ENCODE measurements at places on chromosomes 4 and X.

DNA sequence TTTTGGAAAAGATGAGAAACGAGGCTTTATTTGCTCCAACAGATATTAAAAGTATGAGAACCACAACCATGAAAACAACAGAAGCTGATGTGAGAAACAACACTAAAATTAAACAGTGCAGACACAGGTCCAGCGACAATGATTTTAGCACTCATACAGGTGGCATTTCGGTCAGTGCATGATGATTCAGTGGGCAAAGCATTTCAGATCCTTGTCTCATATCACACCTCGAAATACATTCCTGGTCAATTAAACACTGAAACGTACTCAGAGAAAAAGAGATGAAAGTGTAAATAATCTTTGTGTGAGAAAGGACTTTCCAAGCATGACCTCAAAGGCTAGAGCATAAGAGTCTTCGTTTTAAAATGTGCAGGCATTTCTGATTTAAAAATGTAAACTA is 85.2 kb downstream of the ACOX3 start:
- DNase-seq = no peak

- peak; percentile 43 for DNase-seq
These were observed 90.2 kb downstream of the ARHGAP10 start for GRCh38 chr4:147822128-147822527.

GRCh38 chr4:168134651-168135050 is 42.3 kb downstream of the ANXA10 start:
- no peak for DNase-seq

- no peak for DNase-seq
These were observed 4.4 kb upstream of the HTATSF1 start for GRCh38 chrX:136493011-136493410.

GRCh38 chr4:136112116-136112515 is 1420.2 kb downstream of the PCDH18 start:
- no peak for DNase-seq

DNA sequence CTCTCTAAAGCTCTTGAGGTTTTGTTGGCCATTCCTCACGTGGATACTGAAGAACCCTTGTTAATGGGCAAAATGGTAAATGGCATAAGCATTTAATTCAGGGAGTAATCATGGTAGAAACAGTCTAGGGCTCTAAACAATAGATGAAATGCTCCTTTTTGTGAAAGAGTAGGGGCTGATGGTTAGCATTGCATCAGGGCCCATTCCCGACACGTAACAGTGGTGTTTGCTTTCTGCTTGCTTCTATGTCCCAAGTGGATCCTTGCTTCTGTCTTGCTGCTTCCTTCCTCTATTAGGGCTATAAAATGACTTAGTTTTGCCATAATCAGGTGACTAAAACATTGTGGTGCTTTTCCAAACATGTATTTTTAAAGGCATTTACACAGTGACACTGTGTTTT is 230.9 kb upstream of the AFF2 start:
- DNase-seq = no peak

GRCh38 chrX:614136-614535 is 16.5 kb upstream of the SHOX start:
- DNase-seq = no peak

- DNase-seq = no peak
These were observed 48.5 kb downstream of the GALNT7 start for GRCh38 chr4:173217075-173217474.

DNA sequence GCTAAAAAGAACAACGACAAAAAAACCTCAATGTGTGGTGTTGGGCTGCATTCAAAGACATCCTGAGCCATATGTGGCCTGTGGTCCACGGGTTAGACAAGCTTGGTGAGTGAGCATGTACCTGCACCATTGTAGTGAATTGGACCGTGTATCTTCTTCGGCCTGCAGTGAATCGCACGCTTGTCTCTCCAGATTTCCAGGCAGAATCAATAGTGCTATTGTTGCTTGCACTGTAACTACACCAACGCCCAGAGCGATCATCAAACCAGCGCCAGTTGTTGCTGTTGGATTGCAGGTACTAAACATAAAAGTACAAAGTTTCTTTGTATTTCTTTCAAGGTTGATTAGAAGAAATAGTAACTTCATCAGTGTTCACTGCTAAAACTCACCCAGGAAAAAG is 101.6 kb downstream of the HUWE1 start:
- DNase-seq = no peak

DNA sequence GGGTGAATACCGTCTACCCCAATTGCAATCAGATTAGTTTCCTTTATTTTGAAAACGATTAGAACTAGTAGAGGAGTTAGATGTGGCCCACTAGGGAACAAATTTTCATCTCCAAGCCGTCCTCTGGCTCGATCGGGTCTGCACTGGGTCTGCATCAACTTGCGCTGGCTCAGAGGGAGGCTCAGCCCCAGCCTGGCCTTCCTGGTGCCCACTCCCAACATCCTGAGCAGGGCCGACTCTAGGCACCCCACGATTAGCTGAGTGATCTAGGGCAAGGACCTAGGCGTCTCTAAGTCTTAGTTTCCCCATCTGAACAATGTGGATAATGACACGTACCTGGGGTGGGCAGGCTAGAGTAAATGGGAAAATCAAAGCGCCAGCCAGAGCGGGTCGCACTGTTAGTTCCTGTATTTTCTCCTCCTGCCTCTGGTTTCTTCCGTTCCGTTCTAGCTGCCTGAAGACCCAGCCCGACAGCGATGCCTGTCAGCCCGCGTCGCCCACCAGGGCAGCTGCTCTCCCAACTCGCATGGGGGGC is 7.7 kb upstream of the HAND2 start:
- DNase-seq = no peak

DNA sequence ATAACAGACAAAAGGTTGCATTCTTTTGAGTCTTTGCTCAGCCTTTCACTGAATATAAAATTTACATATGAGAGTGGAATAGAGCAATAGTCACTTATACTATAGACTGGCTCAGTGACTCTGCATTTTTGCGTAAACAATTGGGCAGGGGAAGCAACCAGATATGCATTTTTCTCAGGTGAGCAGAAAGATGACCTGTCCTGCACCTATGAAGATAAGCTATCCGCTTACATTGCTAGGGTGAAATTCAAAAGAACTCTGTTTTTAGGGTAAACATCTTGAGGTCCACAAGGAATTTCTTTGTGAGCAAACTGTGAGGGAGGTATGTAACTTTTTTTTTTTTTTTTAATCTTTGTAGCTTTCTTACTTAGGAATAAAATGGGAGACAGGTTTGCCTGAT is 602.4 kb upstream of the PRKX start:
- no peak for DNase-seq

DNA sequence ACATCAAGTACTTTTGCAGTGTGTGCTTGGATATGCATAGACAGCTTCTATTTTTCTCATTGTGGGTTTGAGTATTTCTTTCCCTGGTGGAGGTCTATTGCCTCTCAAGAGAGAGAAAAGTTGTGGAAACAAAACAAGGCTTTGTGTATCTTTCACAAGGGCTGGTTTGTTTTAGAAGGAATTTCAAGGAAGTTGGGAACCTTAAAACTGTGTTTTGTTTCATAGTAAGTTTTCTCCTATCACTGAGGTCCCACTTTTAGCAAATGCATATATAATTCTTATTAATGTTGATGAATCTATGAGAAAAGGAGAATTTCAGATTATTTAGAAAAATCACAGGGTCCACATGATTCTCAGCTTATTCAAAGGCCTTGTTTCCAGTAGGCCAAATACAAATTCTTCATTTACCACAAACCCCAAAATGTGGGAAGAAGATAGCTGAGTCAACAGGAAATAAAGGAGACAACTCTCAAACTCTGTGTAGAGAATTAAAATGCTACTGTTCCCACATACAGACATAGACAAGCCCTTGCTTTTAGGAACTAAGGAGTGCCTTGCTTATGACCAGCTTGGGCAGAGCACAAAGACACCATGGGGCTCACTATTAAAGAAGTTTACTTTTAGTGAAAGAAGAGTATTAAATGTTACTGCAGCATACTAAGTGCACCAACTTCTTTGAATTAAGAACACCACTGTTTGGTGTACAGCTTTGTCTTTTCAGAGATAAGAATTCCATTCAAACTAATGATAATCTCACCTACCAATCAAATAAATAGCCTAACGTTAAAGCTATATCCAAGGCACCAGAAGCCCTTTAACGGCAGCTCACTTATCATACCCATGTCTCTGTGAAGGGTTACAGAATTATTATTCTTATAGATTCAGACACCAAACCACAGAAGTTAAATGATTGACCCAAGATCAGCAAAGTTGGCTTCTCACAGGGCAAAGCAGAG is 177.4 kb upstream of the LEF1 start:
- DNase-seq = no peak

DNA sequence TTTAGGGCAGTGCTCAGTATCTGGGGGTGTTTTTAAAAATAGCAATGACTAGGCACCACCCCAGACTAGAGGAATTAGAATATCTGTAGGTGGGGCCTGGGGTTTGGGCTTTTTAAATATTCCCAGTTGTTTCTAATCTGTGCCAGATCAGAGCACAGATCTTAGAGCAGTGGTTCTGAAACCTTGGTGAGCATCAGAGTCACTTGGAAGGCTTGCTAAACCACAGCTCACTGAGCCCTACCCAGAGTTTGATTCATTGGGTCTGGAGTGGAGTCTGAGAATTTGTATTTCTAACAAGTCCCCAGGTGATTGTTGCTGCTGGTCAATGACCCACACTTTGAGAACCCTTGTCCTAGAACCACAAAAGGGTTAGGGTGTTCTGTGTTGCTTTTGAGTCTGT is 16.7 kb downstream of the HADH start:
- DNase-seq = no peak

- DNase-seq = no peak
These were observed 25.4 kb upstream of the FAM47B start for GRCh38 chrX:34917146-34917545.

DNA sequence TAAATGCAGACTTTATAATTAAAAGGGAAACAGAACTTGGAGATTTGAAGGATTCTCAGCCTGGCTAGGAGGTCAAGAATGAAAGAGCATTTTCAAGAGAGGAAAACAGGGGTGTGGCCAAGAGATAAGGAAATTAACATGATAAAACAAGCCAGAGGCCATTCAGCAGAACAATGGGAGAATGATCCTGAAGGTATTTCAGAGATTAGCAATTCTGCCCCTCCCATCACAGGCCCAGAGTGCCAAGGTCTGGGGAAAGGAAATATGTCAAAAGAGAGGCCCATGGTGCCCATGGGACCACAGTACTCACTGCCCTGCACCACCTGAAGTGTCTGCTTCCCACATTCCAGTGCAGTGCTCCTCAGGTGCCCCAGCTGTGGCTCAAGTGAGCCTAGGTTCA is 188.5 kb upstream of the STS start:
- DNase-seq = no peak

DNA sequence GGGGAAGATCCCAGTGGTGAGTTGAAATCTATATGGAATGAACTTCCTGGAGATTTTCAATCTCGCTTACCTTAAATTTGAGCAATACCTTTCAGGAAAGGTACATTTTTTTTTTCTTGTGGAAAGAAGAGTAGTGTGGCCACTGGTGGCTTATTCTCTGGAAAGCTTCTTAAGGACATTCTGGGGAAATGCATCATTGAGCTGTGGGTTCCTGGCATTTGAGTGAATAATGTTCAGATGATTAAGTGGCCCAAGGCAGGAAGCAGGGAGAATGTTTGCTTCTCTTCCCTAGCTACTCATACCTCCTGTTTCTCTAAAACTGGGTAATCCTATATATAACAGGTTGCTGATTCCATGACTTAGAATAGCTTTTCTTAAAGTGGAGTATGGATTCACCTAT is 31.8 kb downstream of the STAG2 start:
- no peak for DNase-seq

- DNase-seq = no peak
These were observed 20.8 kb upstream of the TMEM128 start for GRCh38 chr4:4268776-4269175.

DNA sequence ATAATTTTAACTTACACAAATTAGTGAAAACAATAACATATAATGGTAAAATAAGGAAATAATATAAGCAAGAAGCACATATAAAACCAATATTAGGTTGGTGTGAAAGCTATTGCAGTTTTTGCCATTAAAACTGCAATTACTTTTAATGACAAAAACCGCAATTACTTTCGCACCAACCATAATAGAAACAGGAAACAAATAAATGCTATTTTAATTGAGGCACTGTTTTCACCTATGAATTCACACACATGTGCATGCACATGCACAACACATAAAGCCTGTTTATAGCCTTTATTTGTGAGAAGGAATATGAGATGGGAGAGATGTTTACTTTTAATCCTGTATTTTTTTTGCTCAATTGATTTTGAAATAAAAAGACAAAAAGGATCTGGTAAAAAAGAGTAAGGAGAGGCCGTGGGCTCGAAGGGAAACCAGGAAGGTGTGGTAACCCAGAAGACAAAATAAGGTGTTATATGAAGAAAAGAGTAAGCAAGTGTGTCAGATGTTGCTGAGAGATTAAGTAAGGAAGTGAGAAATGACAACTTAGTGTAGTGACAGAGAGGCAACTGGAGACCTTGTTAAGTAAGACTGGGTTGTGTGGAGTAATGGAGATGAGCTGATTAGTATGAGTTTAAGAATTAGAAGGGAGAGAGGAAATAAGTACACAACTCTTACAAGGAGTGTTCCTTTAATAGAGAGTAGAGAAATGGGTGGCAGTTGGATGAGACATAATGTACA is 69.0 kb downstream of the KLHL13 start:
- no peak for DNase-seq

GRCh38 chr4:148565801-148566200 is 123.6 kb upstream of the NR3C2 start:
- no peak for DNase-seq

GRCh38 chr4:170226288-170226687 is 136.5 kb upstream of the AADAT start:
- DNase-seq = no peak

DNA sequence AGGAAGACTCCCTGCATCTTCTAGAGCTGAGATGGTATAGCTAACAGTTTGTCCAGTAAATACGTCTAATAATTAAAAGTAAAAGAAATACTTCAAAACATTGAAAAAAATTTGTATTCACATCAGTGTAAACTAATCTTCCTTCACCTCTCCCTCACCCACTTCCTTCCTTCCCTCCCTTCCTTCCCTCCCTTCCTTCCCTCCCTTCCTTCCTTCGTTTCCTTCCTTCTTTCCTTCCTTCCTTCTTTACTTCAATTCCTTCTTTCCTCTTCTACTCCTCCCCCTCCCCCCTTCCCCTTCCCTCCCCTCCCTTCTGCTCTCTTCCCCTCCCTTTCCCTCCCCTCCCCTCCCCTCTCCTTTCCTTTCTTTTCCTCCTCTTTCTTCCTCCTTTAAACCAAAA is 103.7 kb downstream of the POU4F2 start:
- DNase-seq = no peak

GRCh38 chrX:35826503-35826902 is 28.4 kb downstream of the MAGEB16 start:
- no peak for DNase-seq

DNA sequence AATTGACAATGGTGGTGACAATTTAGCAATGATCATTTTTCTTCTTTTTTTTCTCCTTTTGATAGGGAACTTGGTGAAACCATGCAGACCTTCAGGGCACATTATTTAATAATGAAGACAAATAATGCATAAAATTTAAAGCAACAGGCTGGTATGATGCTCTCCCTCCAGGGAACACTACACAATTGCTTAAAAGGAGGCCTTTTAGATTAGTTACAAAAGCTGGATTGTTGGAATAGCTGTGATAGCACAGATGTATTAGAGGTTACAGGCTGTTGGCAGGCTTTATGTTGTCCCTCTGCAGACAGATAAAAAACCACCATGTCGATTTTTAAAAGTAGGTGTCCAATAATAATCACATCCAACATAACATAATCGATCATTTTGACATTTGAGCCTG is 307.0 kb downstream of the ADGRL3 start:
- DNase-seq = no peak

- DNase-seq = no peak
These were observed 19.5 kb downstream of the TMPRSS11E start for GRCh38 chr4:68466751-68467150.

Data from ascending aorta (tissue), 2 donors.